ENCODE measurements at places on chromosomes 13 and 19.

GRCh38 chr13:49932066-49932465 lies 4.1 kb downstream of the SPRYD7 start:
- DNase-seq: peak; percentile 19

DNA sequence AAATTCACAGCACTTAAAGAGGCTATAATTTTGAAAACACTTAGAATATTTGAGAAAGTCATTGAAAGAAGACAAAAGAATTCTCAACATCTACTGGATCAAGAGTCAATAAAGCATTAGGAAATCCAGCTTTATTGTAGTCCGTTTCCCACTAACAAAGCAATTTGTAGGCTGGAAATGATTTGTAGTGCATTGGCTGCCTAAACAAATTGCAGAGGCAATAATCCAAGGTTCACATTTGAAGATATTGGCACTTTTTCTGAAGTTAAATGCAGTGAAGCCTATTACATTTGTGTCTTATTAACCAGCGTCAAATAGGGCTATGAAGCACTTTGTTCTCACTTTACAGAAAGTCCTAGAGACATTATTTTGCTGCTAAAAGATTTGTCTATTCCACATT lies 848.1 kb upstream of the SLITRK1 start:
- no peak for DNase-seq

DNA sequence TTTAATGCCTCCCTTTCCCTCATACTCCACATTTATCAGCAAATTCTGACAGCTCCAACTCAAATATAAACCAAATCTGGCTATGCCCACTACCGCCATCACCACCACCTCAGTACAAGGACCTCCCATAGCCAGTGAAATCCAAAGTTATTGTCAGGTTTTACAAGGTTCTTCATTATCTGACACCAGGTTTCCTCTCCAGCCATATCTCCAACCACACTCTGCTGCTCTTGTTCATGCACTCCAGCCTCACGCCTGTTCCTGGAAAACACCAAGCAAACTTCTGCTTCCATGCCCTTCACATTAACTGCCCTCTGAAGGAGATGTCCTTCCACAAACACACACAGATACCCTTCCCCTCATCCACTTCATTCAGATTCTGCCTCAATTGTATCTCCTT lies 102.2 kb upstream of the MIR17HG start:
- no peak for DNase-seq

DNA sequence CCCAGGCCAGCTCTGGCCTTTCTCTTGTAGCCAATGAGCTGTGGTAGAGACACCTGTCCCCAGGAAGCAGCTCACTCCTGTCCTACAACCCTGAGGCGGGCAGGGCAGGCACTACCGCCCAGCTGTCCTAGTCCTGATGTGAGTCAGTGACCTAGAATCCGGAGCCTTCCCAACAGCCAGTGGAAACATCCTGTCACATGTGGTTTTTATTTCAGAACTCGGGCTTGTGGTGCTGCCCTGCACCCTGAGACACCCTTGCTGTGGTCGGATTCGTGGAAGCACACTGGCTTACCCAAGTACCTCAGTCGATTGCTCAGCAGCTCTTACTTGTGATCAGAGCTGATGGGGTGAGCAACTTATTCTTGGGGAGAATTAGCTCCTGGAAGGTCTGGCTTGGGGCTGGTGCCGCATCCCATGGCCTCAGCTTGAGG lies 83.6 kb upstream of the ARHGEF7 start:
- peak; percentile 92 for DNase-seq

GRCh38 chr19:3778104-3778867 lies 6.3 kb upstream of the RAX2 start:
- no peak for DNase-seq

DNA sequence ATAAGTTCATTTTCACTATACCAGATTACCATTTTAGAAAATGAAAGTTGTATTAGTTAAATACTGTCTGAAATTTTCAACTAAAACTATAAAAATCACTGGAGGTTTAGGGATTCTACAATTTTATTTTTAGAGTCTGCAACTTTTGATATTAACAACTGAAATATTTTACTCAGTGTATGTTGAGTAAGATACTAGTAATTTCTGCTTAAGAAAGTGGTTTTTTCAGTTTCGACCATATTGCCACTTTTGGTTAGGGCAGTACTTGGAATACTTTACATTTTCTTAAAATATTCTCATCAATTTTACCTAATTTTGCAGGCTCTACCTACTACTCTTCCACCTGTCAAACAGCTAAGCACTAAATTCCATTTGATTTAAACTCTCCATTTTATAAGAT lies 59.6 kb downstream of the KCNRG start:
- DNase-seq: no peak

DNA sequence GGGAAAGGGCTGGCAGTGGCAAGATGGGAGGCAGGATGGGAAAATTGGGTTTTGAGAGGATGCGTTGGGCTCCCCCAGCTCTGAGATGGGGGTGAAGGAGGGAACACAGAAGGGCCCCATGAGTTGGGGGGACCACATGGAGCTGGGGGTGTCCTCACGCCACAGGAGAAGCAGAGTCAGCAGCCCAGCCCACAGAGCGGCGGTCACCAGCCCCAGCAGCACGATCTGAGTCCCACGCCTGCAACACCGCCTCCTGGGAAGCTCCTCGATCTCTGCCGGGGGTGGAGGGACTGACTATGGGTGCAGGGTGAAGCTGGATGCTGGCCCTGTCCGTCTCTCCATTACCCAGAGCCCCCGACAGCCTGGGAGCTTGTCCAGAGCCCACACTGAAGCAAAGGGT lies 3.3 kb downstream of the FCER2 start:
- DNase-seq: no peak

GRCh38 chr13:51688937-51689662 lies 104.8 kb downstream of the WDFY2 start:
- DNase-seq: no peak

- DNase-seq: no peak
Observed at GRCh38 chr19:31372246-31372781, 23.1 kb upstream of the TSHZ3 start.

DNA sequence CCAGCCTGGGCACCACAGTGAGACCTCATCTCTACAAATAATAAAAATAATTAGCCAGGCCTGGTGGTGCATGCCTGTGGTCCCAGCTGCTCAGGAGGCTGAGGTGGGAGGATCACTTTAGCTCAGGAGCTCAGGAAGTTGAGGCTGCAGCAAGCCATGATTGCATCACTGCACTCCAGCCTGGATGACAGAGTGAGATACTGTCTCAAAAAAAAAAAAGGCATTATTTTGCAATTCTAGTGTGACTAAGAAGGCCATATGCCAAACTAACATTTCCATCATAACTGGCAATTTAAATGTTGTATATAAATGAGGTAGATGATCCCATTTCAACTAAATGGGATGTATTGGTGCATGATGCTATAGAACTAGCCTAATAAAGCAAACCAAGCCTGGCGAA lies 632.8 kb upstream of the KLF12 start:
- DNase-seq: peak; percentile 85

GRCh38 chr19:48959341-48960239 lies 4.9 kb downstream of the BAX start:
- DNase-seq: no peak

- DNase-seq: no peak
Observed at GRCh38 chr13:89733829-89734228, 1613.7 kb upstream of the MIR17HG start.

DNA sequence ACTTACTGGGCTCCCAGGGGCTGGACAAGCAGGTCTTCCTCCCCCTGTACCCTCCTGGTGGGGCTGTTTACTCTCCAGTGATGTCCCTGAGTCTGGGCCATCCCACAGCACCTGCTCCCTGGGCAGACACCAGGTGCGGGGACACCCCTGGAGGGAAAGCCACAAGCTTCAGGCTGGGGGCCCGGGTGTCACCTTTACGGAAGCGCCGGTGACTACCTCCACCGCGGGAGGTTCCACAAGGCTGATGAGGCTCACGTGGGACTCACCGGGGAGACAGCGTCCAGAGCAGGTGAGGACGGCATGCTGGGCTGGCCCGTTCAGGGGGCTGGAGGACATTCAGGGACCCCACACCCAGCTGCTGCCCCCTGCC lies 24.9 kb downstream of the NFILZ start:
- DNase-seq: no peak

DNA sequence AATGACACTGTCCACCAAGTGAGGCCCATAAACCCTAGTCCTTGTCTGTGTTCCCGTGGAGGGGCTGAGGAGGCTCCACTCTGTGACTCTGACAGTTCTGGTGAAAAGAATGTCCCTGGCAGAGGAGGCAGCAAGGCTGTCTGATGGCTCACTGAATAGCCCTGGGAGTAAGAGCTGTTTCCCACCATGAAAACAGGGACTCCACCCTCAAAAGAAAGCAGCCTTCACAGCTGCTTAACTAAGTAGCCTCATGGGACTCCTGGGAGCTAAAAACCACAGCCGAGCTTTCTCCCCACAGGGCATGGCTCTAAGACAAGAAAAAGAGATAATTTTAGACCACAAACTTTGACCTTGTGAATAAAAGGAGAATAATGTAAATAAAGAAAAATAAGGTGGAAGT lies 135.1 kb upstream of the FRY start:
- DNase-seq: peak; percentile 92

DNA sequence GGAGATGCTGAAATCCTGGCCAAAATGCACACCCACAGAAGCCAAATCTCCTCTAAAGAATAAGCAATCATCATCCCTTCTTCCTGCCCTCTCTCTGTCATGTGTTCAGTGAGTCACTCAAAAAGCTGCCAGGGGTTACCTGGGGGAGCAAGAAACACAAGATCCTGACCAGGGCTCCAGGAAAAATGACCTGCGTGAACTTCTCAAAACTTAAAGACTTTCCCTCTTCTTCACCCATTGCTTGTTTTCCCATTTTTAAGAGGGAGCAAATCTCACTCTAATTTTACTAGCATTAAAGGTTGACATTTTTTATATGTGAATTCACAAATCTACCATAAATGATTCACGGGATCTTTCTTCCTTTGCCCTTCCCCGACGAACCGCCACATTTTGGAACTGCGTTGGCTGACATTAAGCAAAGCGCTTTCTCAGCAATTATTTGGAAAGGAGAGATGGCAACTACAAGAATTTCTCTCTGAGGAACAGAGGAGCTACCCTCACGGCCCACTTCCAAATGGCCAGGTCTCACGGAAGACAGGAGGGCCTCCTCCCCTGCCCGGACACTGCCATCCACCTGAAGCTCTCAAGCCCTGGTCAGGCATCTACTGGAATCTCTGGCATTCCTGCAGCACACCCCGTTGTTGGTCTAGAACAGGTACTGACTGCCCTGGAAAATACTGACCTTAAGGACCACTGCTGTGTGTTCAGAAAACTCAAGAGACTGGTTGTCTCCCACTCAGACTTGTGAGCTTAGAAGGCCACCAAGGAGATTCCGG lies 14.2 kb downstream of the TSHZ3 start:
- peak; percentile 51 for DNase-seq

DNA sequence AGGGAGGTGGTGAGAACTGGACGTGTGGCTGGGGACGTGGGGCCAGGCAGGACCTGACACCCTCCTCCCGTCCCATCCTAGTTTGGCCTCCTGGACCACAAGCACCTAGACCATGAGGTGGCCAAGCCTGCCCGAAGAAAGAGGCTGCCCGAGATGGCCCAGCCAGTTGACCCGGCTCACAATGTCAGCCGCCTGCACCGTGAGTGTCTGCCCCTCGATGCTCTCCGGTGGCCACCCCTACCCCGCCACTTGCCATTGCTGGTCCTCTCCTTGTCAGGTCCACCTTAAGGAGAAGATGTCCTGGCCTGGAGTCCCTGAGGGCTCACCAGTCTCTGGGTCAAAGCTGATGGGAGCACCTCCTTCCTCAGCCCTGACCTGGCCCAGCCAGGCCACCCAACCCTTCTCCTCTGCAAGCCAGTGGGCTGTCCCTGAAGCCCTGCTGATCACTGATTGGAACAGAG lies 2.2 kb downstream of the ANGPTL4 start:
- DNase-seq: no peak

GRCh38 chr19:53007200-53007599 lies 6.5 kb upstream of the ERVV-1 start:
- DNase-seq: no peak

GRCh38 chr13:49374585-49375290 lies 69.1 kb downstream of the CAB39L start:
- peak; percentile 89 for DNase-seq

DNA sequence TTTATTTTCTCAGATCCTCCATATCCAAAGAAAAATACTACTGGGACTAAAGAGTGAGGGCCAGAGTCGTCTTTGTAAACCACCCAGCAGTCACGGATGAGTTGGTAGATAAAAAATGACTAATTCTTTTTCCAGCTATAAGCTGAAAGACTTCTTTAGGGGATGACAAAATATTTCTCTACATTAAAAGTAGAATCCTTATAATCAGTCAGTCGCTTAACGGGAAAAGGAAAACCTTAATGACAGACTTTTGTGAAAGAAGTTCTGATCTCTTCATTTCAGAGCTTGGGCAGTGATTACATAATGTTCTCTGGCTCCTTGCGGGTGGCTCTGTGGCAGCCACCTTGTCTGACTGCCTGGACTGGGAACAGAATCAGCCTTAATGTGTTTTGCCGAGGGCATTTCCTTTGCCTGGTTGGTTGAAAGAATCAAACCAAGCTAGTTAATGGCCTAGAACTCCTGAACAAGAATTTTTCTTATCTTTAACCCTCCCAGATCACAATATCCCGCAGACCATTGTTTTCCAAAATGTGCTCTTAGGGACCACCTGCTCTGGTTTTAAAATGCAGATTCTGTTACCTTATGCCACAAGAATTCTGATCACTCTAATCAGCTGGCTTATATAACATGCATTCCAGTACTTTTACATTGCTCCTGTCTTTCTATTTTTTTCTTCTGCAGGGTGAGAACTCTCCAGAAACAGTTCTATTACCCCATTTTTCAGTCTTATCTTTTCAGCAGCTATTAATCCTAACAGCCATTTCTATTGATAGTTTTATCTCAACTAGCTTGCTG lies 2.5 kb downstream of the ITM2B start:
- no peak for DNase-seq

DNA sequence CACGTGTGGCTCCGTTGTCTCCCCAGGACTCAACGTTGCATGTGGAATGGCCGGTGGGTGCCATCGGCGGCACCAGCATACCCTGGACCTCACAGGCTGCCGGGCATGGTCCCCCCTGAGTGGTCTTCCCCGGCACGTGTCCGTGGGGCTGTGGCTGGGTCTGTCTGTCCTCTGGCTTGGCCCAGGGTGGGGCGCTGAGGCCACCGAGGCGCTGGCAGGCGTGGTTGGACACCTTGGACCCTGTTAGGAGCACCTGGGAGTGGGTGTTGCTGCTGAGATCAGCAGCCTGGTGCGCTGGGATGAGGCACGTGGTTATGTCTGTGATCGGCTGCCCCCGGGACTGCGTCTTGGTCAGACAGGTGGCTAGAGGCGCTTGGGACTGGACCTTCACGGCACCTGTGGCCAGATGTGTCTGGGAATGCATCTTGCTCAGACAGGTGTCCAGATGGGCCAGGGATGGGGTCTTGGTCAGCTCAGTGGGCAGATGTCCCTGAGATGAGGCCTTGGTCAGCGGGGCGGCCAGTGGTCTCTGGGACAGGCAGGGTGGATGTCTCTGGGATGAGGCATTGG lies 9.2 kb downstream of the IQCN start:
- no peak for DNase-seq

GRCh38 chr13:97858161-97858560 lies 95.3 kb upstream of the IPO5 start:
- no peak for DNase-seq

GRCh38 chr19:46634656-46635218 lies 1.3 kb downstream of the GNG8 start:
- DNase-seq: no peak

- no peak for DNase-seq
Observed at GRCh38 chr13:97179501-97179900, 42.6 kb upstream of the MBNL2 start.

All from fibroblast of mammary gland (primary cell).